Fibroblast of skin of back (primary cell): ENCODE measurements at places on chromosomes 7 and 10.

DNA sequence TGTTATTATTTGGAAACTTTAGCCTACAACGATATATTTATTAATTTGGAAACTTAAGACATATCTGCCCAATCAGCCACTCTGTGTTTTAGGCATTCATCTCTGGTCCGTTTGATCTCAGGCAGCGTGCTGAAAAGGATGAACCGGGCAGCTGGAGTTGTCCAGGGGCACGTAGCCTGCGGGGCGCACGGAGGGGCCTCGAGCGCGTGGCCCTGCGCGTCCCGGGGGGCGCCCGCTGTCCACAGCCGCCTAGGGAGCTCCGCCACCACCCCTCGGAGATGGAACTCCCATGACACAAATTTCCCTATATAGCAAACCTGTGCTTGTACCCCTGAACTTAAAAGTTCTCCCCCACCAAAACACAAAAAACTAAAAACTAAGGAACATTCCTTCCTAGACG is 24.3 kb upstream of the MKI67 start:
- DNase-seq: no peak

- DNase-seq: peak; percentile 13
Measured at GRCh38 chr7:22452142-22452959, 47.6 kb downstream of the STEAP1B start.

DNA sequence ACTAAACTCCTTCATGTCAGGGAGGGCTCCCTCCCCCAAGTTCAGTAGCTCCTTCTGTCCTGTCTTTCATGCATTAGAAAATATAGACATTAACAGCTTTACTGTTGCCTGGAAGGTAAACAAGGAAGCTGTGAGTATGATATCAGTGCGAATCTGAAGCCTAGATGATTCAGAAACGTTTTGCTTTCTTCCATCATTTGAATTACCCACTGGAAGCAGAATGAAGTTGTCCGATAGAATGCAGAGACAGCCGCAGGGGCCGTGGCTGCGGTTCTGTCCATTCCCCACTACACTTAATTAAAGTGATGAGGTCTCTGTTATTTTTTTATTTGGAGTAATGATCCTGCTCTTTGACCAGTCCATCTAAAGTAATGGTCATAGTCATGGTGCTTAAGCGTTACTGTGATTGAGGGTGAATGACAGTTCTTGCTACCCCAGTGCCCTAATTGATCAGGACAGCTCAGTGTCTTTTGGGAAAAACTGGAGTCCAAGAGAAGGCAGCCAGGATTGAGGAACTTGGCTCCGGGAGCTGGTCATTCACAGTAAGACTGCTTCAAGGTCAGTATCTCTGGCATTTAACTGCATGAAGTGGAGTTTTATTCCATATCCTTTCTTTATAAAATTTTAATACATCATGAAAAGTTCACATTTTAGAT is 69.9 kb downstream of the PTPRE start:
- no peak for DNase-seq

DNA sequence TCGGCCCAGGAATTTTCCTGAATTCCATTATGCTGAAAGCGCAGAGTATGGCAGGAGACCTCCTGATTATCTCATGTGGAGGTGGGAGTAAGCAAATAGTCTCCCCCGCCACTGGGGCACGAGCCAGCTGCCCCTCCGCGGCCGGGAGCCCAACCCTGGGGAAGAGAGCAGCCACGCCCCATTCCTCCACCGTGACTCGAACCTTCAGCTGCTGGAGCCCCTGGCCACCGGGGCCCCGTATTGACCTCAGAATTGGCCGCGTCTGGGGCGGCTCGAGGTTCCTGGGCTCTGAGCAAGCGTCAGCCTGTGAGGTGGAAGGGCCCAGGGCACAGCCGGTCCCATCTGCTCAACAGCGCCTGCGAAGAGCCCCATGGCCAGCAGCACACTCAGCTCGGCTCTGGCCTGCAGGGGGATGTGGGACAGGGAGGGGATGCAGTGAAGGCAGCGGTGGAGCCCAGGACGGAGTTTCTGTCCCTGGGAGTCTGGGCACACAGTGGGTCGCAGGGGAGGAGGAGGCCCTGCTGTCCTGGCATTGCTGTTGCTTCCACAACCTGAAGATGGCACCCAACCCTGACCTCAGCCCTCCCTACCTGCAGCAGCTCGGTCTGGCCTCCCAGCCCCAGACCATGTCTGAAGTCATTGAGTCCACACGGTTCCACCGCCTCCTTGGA is 97.8 kb downstream of the CHST15 start:
- peak; percentile 89 for DNase-seq

DNA sequence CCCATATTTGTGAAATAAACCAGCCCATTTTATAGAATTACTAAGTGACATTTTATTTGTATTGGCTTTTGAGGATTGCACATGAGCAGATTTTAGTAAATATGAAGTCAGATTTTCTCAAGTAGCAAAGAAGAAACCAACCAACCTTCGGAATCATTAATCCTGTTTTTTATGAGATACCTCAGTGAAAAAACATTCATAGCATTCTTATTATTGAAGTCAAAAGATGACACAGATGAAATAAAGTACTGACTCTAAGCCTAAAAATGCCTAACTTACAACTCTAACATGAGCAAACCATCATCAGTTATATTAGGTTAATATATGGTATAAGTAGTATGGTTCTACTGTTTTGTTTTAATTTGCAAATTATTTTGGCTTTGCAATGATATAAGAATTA is 59.9 kb upstream of the AGBL3 start:
- DNase-seq: peak; percentile 64

DNA sequence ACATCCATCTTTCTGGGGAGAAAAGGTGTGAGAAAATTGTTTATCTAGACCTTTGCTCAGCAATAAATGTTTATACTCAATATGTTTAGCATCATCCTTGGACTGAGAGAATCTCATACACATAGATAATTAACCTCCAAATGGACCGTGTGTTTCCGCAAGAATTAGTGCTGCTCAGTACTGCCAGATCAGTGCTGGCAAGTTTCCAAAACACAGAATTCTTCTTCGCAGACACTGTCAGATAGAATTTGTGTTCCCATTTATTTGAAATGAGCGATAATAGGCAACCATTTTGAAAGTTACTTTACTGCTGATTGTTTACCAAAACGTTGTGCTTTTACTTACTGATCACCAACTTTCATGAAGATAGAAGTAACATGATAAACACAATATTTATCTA is 33.7 kb downstream of the STAMBPL1 start:
- no peak for DNase-seq

DNA sequence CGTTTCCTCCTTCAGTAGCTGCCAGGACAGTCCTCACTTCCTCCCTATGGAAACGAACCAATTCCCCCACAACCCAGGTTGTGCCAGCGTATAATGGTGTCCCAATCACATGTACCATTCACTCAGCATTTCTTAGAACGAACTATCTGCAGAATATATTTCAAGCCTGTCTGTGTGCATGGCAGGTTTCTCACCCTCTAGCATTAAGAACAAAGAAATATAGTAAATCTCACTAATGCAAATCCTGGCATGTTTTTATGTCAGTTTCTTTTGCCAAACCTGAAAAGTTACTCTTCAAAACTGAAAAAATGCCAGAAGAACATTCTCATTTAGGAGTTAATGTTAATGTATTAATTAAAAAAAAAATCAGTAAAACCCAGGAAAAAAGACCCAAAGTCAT is 405.9 kb upstream of the KLF6 start:
- DNase-seq: no peak

DNA sequence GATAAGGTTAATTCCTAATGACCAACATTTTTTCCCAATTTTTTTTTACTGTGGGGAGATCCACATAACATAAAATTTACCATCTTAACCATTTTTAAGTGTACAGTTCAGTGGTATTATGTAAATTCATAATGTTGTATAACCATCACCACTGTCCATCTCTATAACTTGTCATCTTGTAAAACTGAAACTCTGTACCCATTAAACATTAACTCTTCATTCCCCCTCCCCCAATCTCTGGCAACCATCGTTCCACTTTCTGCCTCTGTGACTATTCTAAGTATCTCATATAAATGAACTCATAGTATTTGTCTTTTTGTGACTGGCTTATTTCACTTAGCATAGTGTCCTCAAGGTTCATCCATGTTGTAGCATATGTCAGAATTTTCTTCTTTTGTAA is 46.0 kb upstream of the HPS1 start:
- no peak for DNase-seq

GRCh38 chr7:17010637-17011300 is 129.0 kb upstream of the AGR3 start:
- DNase-seq: no peak

DNA sequence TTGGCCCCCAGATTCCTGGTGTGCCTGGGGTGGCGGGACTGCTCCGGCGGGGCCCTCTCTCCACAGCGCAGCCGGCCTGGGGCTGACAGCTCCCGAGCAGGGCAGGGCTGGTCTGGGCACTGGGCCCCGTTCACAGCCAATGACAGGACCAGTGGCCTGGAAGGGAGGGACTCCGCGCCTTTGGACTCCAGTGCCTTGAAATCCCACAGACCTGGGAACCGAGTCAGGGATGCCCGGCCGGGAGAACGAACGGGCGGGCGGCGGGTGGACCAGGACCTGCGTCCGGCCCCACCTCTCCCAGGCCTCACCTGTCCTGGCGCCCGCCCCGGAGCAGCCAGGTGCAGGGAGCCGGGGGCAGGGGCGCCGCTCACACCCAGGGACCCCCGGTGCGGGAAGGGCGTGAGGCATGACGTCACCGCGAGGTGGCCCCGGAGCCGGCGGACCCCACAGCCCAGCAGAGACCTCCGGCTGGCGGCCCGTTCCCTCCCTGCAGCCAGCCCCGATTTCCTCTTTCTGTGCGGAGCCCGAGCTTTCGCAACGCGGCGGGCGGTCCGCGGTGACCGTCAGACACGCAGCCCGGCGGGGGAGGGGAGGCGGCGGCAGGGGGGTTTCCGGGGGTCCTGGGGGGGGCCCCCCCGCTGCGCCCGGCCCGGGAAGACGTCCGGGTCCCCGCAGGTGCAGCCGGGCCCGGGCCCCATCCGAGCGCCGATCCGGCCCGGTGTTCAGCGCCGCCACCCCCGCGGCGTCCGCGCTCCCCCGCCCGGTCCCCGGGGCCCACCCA is 743 bp downstream of the ADAP1 start:
- DNase-seq: peak; percentile 27

DNA sequence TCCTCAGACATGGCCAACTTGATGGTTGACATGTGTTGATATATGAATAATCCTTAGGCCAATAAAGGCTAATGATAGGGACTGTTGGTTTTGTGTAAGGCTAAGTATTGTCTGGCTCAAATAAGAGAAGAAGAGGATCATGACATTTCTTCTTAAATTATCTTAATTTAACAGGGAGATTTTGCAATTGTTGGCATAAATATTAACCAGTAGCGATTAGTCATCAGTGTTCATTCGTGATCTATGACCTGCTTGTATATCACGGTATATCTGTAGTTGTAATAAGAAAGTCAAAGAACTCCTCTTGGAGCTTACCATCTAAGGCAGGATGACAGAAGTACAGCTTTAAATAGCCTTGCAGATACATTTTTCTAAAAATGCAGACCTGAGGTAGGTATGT is 196.4 kb downstream of the CREB5 start:
- DNase-seq: no peak

GRCh38 chr7:149778696-149779501 is 5.5 kb upstream of the ZNF467 start:
- DNase-seq: no peak

DNA sequence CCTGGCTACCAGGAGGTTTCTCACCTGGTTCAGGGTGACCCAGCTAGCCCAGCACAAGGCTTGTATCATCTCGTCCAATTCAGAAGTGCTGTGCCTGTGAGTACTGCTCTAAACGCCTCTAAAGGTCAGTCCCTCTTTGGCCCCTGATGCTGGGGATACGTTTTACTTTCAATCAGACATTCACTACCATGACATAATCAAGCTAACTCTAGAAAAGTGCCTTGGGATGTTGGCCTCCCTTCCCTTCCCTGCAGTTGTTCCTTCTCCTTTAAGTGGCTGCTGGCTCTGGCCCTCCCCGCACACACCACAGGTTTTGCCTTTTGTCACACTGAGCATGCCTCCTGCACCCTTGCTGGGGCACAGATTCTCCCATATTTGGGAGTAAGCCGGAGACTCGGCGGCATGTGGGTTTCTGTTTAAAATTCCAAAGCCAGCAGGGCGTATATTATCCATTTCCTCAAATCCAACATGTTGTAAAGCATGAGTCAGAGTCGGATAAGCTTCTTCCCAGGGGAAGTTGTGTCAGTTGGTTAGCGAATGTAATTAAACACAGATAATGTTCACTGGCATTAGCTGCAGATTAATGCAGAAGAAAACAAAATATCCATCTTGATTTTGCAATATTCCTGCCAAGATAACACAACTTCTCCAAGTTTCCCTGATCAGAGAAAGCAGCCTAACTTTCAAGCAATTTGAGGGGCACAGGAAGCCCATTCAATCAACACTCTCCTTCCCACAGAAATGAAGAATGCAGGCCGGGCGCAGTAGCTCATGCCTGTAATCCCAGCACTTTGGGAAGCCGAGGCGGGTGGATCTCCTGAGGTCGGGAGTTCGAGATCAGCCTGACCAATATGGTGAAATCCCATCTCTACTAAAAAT is 31.8 kb upstream of the VCL start:
- DNase-seq: peak; percentile 100

- DNase-seq: no peak
Measured at GRCh38 chr7:47809387-47809786, 138.9 kb downstream of the PKD1L1 start.

DNA sequence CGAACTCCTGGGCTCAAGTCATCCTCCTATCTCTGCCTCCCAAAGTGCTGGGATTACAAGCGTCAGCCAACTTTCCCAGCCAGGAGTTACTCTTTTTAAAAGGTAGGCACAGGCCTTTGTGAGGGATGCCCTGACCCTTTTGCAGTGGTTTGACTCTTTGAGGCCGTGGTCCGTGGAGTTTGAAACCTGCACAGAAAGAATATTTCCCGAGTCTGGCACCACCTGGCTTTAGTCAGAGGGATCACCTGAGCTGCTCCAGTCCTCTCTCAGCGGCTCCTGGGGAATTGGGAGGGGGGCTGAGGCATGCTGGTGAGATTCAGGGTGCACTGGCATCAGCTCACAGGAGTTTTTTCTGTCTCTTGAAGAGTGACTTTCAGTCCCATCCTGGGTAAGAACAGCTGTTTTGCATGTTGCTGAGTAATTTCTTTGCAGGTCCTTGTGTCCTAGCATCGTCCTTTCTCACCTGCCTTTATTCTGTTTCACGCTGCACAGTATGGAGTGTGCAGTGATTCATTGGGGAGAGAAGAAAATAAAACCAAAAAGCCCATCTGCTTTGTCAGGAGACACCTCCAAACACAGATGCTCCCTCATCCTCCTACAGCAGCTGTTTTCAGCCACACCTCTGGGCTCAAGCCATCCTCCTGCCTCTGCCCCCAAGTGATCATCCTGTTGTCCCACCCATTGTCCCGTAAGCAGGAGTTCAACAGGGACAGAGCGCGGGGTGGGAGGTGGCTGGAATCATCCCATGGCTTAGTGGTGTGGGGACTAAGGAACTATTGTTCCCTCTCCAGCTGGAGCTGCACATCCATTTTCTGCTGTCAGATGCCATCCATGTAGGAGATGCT is 284.7 kb downstream of the CAMK1D start:
- no peak for DNase-seq

- no peak for DNase-seq
Measured at GRCh38 chr7:103996639-103997038, 7.2 kb upstream of the RELN start.
